ENCODE measurements at places on chromosomes 4 and X.

- peak; percentile 58 for DNase-seq
These were observed 1.2 kb downstream of the USP46 start for GRCh38 chr4:52657618-52658501.

DNA sequence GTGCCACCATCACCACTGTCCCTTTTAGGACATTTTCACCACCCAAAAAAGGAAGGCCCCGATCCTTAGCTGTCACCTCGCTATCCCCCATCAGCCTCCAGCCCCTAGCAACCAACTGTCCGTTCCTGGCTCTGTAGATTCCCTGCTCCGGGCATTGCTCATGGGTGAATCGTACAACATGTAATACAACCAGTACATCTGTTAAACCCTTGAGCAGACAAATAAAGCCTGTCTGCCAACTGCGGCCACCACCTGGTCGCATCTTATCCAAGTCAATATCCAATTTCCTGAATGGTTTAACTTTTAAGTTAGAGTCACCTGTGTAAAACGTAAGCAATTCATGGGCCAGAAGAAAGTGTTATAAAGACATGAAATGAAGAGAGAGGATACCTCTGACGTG is 251.9 kb downstream of the AFAP1 start:
- no peak for DNase-seq

DNA sequence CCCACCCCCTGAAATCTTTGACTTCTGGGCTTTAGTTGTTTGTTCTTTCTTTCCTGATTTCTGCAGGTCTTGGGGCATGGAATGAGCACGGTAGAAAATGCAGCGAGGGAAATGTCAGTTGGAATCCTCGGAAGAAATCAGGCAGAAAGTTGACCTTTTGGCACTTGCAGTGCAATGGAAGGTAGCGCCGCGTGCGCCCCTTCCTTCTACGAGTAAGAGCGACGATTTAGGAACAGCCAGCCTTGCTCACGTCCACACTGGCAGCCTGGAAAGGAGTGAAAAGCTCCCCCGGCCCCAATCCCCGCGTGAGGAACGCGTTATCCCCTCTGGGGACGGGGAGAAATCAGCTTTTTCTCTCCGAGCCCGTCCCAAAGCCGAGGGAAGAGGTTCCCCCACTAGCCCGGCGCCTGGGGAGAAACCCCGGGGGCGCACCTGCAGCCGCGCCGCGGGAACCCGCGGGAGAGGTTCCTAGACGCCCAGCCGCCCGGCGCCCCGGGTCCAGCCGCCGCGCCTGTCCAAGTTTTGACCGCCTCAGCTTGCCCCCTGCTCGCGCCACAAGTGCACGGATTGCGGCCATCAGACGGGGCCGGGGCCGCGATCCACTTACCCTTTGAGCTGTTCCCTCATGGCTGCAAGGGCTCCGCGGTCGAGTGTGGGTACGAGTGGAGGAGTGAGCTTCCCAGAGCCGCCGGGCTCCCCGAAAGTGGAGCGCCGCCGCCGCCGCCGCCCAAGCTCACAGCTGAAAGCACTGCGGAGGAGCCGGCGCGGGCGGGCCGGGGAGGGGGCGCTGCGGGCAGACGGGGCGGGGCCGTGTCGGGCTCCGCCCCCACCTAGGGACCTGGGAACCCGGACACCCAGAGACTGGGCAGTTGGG is 194.6 kb upstream of the FTHL17 start:
- peak; percentile 63 for DNase-seq

DNA sequence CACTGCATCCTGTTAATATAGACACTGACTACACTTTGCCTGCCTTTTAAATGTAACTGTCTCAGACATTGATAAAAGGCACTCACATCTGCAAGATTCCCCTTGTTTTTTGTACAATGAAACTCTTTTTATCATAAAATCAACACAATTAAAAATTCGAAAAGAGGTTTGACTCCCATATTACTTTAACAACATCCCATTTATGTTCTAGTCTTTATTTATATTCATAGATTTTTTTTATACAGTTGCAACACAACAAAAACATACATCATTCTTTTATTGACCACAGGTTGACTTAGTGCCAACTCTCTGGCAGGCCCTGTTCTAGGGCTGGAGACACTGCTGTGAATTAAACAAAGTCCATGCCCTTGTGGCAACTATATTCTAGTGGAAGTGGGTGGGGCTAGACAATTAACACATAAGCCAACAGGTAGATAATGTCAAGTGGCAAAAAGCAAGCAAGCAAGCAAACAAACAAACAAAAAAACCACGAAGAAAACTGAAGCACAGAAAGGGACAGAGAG is 36.8 kb downstream of the ANK2 start:
- no peak for DNase-seq

GRCh38 chr4:53463340-53463739 is 85.9 kb downstream of the FIP1L1 start:
- no peak for DNase-seq

DNA sequence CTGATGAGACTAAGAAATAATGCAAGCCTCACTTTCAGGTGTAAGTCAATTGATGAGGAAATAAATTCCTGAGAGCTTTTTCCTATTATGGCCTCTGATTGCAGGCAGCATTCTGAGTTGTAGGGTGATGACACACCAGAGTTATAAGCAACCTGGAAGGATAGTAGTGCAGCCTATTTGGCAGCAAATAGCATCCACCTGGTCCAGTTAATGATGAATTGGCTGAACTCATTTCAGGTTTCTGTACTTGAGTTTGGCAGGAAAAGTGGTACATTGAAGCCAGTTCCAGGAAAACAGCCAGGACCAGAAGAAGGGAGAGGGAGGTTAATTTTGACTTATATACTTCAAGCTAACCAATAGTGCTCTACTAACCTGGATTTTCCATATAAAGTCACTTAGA is 316.8 kb downstream of the NAF1 start:
- DNase-seq = no peak

GRCh38 chr4:108559068-108559793 is 61.1 kb upstream of the RPL34 start:
- DNase-seq = no peak

DNA sequence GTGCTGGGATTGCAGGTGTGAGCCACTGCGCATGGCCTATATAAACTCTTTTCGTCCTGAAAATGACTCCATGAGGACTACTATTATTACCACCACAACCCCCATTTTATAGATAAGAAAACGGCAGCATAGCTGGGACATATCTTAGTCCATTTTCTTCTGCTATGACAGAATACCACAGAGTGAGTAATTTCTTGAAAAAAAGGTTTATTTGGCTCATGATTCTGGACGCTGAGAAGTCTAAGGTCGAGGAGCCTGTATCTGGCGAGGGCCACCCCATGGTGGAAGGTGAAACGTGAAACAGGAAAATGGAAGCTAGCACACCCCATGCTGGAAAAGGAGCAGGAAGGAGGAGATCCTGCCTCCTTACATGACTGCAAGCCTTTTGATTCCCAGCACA is 68.9 kb downstream of the SMIM20 start:
- no peak for DNase-seq

- DNase-seq = no peak
These were observed 103.5 kb upstream of the NOCT start for GRCh38 chr4:138911909-138912703.

- no peak for DNase-seq
These were observed 37.0 kb upstream of the HERC5 start for GRCh38 chr4:88419874-88420273.

DNA sequence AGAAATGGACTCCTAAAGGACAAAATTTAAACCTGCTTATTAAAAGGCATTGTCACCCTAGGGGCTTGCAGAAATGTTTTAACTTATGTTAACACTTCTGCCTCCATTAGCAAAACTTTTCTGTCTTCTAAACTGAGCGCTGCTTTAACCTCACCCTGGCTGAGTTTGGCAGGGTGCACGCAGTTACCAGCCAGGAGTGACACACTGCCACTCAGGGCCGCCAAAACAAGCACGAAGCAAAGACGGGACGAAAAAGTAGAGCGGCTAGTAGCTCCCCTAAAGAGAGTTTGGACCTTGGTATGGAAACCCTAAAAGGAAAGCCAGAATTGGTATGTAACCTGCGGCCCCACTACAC is 23.8 kb upstream of the UVSSA start:
- no peak for DNase-seq

DNA sequence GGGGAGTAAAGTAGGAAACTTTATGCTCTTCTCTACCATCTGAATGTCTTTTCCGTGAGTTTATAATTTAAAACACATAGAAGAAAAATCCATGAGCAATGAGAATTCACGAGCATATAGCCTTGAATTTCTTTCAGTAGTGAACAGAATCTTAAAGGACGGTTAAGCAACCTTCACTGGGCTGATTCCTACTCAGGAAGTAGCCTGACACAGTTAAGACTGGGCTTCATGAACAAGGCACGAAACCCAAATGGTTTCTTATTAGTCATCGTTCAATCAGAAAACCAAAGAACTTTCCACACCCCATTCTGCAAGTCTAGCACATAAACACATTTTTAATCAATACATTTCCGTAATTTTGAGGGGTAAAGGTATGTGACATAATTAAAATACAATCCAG is 95.8 kb downstream of the SH3KBP1 start:
- no peak for DNase-seq

DNA sequence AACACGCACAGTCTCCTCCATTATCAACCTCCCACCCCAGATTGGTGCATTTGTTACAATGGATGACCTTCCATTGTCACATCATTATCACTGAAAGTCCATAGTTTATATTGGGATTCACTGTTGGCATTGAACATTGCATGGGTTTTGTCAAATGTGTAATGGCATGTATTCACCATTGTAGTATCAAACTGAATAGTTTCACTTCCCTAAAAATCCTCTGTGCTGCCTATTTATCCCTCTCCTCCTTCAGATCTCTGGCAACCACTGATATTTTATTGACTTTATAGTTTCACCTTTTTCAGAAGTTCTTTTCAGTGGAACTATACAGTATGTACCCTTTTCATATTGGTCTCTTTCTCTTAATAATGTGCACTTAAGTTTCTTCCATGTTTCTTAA is 1565.4 kb downstream of the PCDH18 start:
- DNase-seq = no peak
